Activated naive CD4-positive, alpha-beta T cell treated with anti-CD3 and anti-CD28 coated beads, Interleukin-2, amount 50 U/mL, for 16 hours (primary cell): ENCODE measurements at places on chromosomes 2 and 18.

DNA sequence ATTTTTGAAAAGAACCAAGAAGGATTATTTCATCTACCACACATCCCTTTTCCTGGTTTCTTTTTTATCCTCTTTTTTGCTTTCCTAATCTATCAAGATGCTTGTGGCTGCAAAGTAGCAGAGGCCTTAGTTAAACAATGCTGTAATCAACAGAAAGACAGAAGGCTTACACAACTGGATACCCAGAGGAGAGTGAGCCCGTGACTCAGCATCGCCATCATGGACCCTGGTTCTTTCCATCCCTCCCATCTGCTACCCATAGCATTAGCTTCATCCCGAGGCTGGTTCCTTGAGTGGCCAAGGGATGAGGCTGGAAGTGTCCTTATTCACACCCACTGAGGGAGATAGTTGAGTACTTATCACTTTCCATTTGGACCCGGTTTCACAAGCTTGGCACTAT lies 7.5 kb upstream of the HAAO start:
- DNase-seq: no peak

- DNase-seq: no peak
Observed at GRCh38 chr2:169823996-169824372, 721 bp downstream of the METTL5 start.

DNA sequence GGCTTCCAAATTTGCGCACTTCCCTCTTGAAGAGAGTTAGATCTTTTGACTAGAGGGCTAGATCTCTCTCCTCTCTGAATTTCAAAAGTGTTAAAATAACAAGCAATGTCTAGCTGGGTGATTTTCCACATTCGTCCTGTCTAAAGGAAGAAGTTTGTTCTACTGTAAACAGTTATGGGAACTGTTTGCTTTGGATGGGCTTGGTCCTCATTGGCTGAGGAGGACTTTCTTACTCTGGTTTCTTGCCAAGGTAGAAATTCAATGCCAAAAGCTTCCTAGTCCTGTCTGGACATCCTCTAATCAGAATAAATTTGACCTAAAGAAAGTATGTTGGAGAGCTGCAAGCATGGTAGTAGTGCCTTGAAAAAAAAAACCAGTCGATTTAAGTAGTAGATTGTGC lies 47.4 kb upstream of the RAPH1 start:
- DNase-seq: no peak

DNA sequence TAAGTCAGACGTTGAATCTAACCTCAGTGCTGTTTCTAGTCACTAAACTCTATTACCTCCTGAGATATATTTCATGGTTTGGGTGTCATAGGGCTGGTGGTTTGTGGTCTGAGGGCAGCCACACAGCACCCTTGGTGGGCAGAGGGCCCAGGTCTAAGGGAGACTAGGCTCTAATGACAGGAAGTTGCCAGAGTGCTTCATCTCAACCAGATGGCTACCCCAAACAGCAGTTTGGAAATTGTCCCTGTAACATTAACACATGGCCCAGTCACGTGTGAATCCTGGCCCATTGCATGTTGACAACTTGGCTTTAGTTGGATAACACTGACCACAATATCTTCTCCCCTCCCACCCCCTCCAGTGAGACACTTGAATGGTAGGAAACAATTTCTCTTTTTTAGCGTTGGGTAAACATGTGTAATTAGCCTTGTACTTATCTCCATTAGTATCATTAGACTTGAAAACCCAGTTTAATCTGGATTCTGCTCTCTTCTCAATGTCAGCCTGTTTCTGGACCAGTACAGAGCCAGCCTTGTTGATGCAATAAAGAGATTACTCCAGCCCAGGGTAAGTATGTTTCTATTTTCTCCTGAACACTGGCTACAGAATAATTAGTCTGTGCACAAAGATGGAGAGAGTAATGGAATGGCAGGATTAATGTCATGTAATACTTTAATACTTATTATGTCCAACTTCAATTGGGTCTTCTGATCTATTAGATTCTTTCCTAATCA lies 187.8 kb upstream of the SIX3 start:
- DNase-seq: no peak

DNA sequence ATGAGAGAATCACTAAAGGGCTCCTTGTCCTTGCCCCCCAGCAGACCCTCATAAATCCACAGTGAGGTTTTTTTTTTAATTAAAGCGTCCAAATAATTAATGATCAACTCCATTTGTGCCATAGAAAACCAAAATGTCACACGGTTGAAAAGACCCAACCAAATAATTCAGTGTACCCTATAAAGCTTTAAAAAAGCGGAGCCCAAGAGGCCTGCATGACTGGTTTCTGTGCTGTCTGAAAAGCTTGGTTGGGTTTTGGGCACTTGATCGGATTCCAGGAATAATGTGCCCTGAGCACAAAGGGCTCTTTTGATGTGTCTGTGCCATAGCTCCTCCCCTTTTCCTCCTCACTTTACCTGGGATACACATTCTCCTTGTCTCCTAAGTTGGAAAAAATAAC lies 523.2 kb downstream of the TNS1 start:
- no peak for DNase-seq

DNA sequence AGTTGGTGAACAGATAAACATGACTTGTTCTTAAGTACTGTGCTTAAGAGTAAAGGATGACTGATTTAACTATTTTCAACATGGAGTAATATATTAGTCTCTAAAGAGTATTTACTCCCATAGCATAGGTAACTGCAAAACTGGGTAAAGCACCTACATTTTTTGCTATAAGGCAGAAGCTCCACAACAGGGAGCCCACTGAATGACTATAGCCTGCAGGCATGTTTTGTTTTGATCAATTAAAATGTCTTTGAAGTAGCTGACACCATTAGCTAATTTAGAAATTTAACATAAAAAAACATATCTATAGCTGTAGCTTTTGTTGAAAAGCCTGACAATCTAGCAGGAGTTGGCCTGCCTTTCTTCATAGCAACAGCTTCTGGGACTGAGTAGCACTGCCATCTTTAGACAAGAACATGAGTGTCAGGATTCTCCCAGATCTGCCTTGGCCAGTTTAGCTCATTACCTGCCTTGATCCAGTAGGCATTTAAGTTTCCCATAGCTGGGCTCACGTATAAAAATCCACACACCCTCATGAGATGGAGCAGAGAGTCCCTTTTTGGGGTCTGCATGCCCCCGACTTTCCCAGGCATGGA lies 1935.1 kb upstream of the PIK3C3 start:
- DNase-seq: no peak

- no peak for DNase-seq
Observed at GRCh38 chr18:7808992-7809391, 241.9 kb downstream of the PTPRM start.

- no peak for DNase-seq
Observed at GRCh38 chr2:132701810-132702209, 31.8 kb upstream of the LYPD1 start.

- DNase-seq: no peak
Observed at GRCh38 chr2:24981411-24982136, 9.8 kb upstream of the DNAJC27 start.

- DNase-seq: peak; percentile 70
Observed at GRCh38 chr2:234544659-234545611, 48.1 kb upstream of the ARL4C start.

- no peak for DNase-seq
Observed at GRCh38 chr2:20469595-20469994, 22.7 kb downstream of the RHOB start.

DNA sequence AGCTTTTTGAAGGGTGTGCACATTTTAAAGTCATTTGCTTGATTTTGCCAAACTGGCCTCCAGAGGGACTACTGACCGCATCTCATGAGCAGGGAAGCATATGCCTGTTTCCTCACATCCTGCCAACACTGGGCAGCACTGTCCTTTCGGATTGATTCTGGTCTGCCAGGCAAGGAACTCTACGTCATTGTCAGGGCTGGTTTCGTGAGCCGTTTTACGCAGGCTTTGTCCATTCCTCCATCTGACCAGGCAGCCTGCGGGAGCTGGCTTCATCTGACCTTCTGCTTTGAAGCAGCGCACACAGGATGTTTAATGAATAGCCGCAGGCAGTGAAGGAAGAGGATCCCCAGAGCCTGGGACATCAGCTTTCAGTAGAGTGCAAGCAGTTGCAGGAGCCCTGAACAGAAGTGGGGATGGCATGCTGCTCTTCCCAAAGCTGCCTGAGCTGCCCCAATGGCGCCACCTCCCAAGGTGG lies 46.3 kb upstream of the SEMA4C start:
- no peak for DNase-seq

DNA sequence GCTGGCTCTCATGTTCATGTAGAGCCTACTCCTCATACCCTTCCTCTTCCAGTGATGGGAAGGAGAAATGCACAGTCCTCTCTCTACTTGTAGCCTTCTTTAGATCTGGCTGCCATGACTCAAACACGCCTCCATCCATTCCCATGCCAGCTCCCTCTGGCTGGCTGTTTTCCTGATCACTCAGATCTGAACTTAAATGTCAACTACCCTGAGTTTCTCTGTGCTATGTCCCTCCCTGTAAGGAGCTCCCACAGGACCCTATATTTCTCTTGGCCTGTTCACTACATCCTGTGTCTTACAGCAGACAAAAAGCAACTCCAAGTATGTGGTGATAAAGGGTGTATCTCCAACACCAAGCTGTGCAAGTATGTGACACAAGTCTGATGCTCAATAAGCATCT lies 152.4 kb downstream of the TCF4 start:
- DNase-seq: no peak

GRCh38 chr18:59623456-59624368 lies 73.5 kb downstream of the CCBE1 start:
- no peak for DNase-seq

- no peak for DNase-seq
Observed at GRCh38 chr2:215949991-215950404, 63.4 kb downstream of the MREG start.

- no peak for DNase-seq
Observed at GRCh38 chr2:64394153-64394552, 59.8 kb upstream of the LGALSL start.

- DNase-seq: no peak
Observed at GRCh38 chr18:28767727-28768211, 590.8 kb upstream of the CDH2 start.

GRCh38 chr2:10224734-10225133 lies 78.0 kb upstream of the HPCAL1 start:
- DNase-seq: no peak

- no peak for DNase-seq
Observed at GRCh38 chr18:388200-388599, 112.3 kb downstream of the COLEC12 start.

DNA sequence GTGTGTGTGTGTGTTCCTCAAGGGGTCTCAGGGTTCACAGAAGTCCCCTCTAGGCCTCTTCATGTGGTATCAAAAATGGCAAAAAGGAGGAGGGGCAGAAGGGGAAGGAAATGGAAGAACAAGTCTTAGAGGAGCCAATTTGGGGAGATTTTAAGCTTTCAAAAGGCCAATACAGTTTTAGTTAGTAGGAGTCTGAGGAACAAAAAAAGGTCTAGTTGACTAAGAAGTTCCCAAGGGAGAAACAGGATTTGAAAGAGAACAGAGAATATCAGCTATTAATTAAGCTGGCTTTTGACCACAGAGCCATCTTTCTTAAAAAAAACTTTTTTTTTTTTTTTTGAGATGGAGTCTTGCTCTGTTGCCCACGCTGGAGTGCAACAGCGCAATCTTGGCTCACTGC lies 7.1 kb downstream of the RNF125 start:
- DNase-seq: no peak

- no peak for DNase-seq
Observed at GRCh38 chr2:223267160-223267951, 215.4 kb downstream of the KCNE4 start.

GRCh38 chr2:12720754-12721378 lies 4.1 kb downstream of the TRIB2 start:
- DNase-seq: no peak

- DNase-seq: no peak
Observed at GRCh38 chr18:22493940-22494339, 76.2 kb upstream of the CTAGE1 start.

DNA sequence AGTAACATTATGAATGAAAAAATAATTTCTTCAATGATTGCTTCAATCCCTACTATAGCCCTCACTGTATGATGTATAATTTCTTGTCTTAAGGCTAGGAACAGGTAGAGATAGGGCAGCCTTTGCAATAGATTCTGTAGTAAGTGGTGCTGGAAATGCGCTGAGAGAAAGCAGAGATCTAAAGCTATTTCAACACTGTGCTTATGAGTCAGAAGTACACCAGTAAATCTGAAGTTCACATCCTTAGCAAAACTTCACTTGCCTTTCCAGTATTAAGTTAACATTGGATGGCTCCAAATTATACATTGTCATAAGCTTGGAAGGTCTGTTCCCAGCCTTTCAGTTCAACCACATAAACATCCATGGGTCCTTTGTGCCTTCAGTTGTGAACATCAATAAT lies 178.2 kb upstream of the EPHA4 start:
- no peak for DNase-seq

DNA sequence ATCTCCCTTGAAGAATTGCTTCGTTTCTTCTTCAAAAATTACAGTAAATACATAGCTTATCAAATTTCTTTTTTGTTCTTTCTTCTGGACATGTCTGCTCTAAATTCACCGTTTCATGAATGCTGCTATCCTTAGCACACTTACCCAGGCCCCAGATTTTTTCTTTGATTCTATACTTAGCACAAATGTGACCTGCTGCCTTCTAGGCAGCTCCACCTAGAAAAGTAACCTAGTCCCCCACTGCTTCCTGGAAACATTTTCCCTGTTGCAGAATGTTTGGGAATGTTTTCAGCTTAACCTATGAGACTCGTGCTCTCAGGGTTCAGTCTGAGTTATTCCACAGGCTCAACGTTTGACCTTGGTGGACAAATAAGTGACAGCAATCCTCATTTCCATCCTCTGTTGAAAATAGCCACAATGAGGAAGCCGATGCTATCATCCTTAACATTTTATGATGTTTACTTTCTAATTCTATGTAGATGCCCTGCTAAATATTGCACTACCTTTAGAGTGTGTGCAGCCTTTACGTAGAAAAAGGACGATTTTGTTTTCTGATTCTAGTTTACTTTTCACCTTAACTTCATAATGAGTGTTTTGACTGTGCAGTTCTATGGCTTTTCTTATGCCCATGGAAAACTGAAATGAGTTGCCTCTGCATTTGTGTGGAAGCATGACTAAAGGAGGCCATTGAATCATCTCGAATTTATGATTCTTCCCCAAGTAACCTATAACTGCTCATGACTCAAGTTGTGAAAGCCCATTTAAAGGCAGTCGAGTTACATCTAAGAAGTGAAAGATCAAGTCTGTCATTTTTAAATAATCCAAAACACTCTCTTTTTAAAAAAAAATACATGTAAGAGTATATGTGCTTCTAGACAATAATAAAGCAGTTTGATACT lies 47.7 kb downstream of the TMEM182 start:
- DNase-seq: no peak

GRCh38 chr18:79483971-79484491 lies 88.3 kb downstream of the NFATC1 start:
- DNase-seq: no peak

GRCh38 chr2:148917431-148917830 lies 42.4 kb downstream of the KIF5C start:
- no peak for DNase-seq

- DNase-seq: no peak
Observed at GRCh38 chr2:149651229-149651628, 63.7 kb upstream of the MMADHC start.

DNA sequence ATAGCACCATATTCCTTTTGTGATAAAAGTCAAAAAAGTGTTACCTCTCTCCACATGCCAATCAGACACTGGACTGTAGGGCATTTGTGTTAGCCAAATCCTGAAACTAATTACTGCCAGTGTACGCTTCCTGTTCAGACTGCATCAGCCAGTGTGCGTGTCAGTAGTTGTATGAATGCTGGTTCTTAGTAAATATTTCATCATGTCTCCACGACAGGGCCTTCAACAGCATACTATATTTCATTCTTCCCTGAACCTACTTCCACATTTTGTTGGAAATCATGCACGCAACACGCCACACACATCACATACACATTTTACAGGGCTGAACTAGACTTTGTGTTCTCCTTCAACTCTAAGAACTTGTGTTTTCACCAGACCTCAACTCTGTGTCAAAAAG lies 77.5 kb downstream of the EPB41L3 start:
- no peak for DNase-seq
